ENCODE measurements at places on chromosomes 4 and X.

- DNase-seq: peak; percentile 90
These were observed 23.8 kb downstream of the NUDT6 start for GRCh38 chr4:122898370-122899150.

DNA sequence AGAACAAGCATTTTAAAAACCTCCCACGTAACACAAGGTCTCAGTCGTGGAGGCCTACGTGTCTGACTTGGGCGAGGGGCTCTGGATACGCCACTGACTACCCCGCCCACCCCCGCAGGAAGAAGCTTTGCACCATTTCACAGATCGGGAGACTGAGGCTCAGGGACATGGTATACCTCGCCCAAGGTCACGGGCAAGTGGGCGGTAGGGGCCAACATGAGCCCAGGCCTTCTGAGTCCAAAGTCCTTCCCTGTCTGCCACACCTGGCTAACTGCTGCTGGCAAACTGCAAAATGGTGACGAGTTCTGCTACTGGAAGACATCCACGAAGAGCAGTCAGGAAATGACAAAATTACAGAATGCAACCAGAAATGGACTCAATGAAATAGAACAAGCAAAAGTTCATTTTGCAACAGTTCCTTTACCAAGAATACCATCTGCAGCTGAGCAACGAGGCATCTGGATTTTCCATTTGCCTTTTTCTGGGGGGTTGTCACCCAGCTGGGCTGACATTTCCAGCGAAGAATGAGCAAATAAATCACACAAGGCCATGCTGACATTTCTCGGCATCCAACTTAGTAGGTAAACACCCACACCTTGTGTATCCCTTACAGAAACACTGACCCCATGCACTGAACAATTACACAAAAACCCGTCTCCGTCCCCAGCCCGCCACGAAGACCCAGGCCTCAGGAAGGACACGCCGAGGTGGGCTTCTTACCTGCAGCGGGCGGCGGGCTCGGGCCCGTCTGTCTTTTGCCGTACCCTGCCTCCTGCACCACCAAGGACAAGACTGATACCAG is 70.2 kb upstream of the AFAP1 start:
- no peak for DNase-seq

DNA sequence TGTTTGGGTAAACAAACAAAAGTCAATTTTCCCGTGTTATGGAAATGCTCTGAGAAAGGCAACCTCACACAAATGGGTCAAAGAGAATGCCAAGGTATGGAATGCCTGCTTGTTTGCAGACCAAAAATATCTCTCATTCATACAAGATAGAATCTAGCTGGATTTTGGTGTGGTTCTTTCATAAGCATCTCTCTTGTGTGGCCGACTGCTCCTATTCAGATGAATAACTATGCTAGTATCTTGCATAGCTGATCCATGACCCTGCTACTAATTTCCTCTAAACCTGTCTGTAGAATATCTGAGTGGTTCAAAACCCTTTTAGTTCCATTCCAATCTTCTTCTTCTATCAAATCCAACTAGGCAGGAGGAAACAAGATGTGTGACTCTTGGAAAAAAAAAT is 28.2 kb upstream of the SORBS2 start:
- DNase-seq: no peak

DNA sequence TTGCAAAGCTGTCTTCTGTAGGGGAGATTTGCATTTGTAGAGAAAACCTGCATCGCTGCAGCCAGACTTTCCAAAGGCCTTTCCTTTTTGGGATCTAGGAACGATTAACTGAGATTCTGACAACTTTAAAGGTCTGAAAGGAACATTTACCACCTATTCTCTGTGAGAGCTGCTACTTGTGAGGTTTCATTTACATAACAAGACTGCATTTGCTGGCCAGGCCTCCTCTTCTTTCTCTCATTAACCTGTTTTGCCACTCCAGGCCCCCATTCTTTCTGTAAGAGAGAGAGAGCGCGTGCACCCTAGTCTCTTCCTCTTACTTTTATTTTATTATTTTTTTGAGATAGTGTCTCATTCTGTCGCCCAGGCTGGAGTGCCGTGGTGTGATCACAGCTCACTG is 31.6 kb downstream of the TMEM31 start:
- no peak for DNase-seq

GRCh38 chr4:44931720-44932119 is 205.4 kb upstream of the GNPDA2 start:
- DNase-seq: no peak

GRCh38 chr4:94349193-94349592 is 6.6 kb upstream of the HPGDS start:
- DNase-seq: peak; percentile 52

GRCh38 chrX:66012094-66012534 is 27.8 kb downstream of the VSIG4 start:
- DNase-seq: no peak

GRCh38 chrX:133697656-133698055 is 282.4 kb upstream of the GPC4 start:
- DNase-seq: no peak

DNA sequence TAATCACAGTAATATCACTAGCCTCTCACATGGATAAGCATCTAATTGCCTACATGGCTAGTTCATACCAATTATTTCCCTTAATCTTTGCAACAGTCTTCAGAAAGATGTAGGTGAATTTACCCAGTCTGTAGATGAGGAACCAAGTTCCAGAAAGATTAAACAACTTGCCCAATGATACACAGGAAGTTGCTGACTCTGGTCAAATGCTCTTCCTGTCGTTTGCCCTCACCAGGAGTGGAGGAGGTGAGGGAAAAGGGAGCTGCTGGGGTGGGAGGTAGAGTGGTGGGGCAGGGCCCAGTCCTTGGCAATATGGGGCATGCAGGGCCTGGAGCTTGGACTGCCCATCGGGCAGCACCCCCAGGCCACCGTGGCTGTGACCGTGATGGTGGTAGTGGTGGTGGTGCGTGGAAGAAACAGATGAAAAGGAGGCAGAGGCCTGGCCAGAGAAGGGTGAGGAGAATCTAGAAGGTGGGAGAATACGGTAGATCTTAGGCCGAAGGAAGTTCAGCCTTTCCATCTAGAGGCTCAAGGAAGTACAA is 2.3 kb upstream of the KDM5C start:
- no peak for DNase-seq

DNA sequence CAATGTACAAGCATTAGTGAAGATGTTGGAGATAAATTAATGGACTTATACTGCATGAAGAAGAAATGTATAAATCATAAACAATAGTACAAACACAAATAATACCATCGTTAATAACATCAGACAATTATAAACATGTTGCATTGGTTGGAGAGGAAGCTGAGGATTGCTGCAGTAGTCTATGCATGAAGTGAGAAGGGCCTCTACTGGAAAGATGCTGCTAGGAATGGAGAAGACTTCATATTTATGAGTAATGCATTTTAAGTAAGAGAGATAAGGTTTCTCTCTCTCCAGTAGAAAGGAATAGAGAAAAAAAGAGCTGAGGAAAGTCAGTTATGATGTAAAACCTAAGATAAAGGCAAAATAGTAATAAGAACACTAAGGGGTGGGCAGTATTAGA is 247.8 kb downstream of the GRID2 start:
- no peak for DNase-seq
